Left kidney (tissue), 8 donors: ENCODE measurements at places on chromosomes 5 and 9.

- DNase-seq: no peak
Measured at GRCh38 chr5:151739395-151739794, 19.0 kb downstream of the ATOX1 start.

GRCh38 chr9:14179449-14179848 lies 134.5 kb downstream of the NFIB start:
- no peak for DNase-seq

DNA sequence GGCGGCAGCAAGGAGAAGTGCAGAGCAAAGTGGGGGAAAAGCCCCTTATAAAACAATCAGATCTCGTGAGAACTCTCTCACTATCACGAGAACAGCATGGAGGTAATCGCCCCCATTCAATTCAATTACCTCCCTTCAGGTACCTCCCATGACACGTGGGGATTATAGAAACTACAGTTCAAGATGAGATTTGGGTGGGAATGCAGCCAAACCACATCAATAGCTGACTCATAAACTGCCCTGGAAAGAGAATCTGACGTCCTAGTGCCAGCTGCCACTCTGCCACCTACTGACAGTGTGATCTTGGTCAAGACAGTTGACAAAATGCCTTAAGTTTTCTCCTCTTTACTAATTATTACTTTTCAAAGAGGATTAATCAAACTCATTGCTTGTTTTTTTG lies 128.3 kb downstream of the GPBP1 start:
- no peak for DNase-seq

DNA sequence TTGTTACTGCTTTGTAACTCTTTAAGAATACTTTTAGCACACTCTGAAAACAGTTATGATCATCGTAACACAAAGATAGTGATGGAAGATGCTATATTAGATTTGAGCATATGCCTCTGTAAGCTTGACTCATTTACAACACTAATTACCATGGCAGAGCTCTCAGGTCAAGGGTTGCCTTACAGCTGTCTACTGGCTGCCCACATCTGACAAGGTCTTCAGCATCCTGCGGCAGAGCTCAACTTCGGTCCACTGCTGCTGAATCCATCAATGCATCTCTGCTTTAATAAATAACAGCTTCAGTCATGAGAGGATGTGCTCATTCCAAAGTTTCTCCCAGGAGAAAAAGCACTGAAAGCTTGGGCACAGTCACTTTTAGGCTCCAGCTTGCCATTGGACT lies 449.4 kb downstream of the RASEF start:
- no peak for DNase-seq

GRCh38 chr9:124001458-124001799 lies 10.1 kb upstream of the LHX2 start:
- no peak for DNase-seq
